ENCODE measurements at places on chromosomes 7 and 10. TPM values are rescaled to one million over a fixed set of nuclear protein-coding genes. Genes with fewer than 3 reads are reported as not detected.

Gene ZNF425
- 3.0 TPM for total RNA-seq

Gene HABP2
- total RNA-seq: 0.23 TPM

Gene PYROXD2
- 25.8 TPM for total RNA-seq

Gene EMX2
- 46.1 TPM for total RNA-seq

Gene NPSR1
- not detected for total RNA-seq

Gene GIMAP2
- 11.5 TPM for total RNA-seq

Gene AKR1C8
- not detected for total RNA-seq

GRCh38 chr7:73995330-73995729 lies 32.6 kb upstream of the ELN start:
- no peak for DNase-seq

- no peak for DNase-seq
These were observed 80.6 kb downstream of the ETV1 start for GRCh38 chr7:13908667-13909397.

DNA sequence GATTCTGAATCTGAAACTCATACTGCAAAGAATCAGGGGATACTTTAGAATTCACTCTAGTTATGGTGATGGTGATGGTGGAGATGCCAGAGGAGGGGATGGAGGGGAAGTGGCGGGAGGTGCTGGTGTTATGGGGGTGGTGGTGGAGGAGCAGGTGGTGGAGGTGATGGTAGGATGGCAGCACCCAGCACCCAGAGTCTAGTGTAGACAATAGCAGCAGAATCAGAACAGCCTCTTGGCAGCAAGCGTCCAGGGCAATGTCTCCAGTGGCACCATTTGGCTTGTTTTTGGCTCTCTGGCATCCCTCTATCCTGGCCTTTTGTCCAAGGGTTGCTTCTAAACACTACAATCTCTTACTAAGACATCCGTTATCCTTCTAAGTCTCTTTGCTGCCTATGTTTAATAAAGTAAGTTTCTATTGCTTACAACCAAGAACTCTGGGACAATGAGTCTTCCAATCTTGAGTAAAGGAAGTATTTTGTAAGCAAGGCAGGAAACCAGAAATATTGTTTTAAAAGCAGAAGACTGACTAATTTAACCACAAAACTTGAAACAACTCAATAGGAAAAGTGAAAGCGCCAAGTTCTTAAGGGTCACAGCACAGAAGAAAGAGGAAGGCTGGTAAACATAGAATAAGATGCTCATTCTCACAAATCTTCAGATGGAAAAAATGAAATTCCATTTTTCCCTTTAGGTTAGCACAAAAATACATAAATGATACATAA lies 42.4 kb upstream of the GDF10 start:
- no peak for DNase-seq

DNA sequence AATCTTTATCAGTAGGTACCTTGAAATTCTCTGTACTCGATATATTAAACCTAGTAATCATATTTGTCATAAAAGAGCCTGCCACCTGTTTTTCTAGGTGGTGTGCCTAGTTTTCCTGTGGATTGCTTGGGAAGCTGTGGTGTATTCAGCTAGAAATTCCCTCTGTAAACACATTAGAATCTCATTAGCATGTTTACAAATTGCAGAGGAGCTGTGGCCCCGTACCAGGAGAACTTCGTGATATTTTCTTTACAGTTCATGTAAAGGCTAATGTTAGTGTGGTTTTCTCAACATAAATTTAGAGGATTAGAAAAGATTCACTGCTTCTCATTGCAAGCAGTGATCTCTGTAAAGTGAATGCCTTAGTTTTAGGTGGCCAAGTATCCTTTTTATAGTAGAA lies 144.7 kb downstream of the CCSER2 start:
- DNase-seq: no peak

DNA sequence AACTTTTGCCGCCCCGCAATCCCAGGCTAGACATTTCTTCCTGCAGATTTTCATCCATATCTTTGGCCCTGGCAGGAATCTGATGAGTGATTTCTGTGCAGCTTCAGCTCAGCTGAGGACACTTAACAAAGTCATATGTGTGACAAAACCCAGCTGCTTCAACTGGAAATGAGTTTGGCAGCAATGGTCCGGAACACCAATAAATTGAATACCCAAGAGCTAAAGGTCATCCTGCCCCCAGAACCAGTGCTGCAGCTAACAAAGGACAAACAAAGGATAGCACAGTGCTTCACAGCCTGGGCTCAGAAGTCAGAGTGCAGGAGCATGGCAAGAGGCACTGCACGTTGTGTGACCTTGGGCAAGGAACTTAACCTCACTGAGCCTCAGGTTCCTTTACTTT lies 40.0 kb upstream of the TRIL start:
- DNase-seq: no peak

GRCh38 chr7:101200504-101200861 lies 353 bp downstream of the MOGAT3 start:
- DNase-seq: no peak

DNA sequence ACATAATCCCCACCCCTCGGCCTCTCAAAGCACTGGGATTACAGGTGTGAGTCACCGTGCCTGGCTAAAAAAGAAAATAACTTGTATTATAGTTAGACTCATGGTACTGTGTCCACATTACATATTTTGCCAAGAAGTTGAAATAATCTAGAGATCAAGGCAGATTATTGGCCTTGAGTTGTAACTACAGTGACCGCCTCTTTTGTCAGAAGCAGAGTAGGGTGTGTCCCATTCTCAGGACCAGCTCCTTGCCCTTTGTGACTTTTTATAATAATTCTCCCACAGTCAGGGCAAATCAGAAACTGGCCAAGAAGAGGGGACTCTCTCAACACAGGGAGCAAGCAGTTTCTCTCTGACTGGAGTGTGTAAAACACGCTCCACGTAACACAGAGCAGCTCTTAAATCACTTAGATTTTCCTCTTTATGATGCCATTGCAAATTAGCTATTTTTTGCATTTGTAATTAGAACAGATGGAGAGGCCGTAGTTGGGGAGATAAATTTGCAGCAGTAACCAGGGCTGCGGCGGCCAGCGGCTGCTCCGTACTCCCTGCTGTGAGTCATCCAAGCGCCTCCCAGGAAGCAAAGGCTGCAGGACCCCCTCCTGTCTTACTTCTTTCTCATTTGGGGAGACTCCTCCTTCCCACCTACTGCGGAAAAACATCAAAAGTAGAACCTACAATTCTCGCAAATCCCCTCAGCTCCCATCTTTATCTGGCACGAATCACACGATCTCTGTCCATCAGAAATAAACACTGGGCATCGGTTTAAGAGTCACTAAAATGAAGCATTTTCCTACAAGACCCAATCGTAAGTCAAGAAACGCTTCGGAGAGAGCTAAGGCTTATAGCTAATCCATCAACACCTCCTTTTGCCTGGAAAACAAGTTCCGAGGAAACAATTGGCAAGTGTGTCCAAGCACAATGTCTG lies 32.1 kb upstream of the MSRB2 start:
- DNase-seq: no peak

DNA sequence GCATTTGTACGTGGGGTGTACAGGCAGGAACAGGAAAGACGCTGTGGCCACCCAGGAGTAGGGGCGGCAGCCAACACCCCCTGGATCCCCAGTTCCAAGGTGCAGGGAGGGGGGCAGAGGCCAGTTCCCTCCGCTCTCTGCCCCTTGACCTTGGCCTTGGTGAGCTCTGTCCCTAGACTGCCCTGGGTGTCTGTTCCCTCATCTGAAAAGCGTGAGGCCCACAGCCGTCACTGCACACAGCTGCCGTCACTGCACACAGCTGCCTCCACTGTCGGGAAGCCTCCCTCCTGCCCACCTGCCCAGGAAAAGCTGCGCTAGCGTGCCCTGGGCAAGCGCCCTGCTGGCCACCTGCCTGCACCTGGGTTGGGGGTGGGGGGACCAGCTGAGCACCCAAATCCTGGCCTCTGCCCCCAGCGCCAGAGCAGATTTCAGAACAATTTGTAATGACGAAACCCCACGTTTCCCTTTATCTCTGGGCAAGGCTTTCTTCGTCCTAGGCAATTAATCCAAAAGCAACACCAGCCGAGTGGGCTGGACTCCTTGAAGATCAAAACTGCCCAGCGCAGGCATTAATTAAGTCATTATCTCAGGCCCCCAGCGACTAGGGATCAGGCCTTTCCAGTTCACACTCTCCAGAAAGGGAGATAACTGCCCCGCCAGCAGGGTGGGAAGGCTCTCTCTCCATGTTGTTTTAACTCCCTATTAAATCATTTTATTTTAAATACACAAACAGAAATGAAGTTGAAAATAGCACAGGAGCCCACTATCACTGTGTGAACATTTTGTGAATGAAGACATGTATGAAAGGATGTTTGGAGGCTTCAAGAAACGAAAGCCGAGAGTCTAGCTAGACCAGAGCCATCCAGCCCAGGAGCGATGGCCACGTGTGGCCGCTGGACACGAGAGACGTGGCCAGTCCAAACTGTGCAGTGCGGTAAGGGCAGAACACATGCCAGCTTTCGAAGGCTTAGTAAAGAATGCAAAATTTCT lies 4.0 kb upstream of the PDGFA start:
- no peak for DNase-seq

- no peak for DNase-seq
These were observed 112.4 kb downstream of the ST7 start for GRCh38 chr7:117065571-117066150.

DNA sequence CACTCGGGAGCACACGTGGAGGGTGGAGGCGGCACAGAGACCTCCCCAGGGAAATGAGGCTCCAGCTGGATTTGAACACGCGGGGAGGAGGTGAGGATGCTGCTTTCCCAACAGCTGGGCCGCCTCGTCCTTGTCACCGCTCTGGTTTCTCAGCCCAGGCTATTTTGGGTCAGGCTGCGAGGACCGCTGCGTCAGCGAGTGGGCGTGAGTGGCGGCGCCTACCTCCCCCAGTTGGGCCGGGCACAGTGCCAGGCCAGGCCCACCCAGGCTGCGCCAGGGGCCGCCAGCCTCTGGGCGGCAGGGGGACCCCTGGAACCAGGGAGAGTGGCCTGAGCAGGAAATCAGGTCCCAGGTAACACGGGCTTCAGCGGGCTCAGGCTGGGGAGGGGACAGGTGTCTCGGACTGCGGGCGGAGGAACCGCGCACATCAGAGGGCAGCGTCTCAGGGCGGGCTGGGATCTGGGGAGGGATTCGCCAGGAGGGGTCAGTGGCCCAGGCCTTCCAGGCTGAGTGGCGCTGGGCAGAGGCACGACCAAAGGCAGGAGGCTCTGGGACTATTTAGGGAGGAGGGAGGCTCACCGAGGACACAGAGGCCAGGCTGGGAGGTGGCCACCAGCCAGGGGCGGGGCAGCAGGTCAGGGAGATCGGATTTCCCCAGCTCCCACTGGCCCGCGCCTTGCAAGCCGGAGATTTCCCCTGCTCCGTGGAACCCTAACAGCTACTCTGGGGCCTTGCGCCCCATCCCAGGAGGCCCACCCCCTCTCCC lies 125.2 kb upstream of the RET start:
- peak; percentile 43 for DNase-seq

GRCh38 chr10:32938554-32939061 lies 19.4 kb downstream of the ITGB1 start:
- no peak for DNase-seq

Data from ureter (tissue), 1 donor.